CD4-positive, alpha-beta T cell treated with Interleukin-17A for 4 hours (primary cell): ENCODE measurements at places on chromosomes 3 and 15.
A peak's percentile ranks its signal among the peaks of the same experiment; 100 is the strongest.

- DNase-seq, result no peak
These were observed 196.5 kb upstream of the ATP11B start for GRCh38 chr3:182596676-182597410.

DNA sequence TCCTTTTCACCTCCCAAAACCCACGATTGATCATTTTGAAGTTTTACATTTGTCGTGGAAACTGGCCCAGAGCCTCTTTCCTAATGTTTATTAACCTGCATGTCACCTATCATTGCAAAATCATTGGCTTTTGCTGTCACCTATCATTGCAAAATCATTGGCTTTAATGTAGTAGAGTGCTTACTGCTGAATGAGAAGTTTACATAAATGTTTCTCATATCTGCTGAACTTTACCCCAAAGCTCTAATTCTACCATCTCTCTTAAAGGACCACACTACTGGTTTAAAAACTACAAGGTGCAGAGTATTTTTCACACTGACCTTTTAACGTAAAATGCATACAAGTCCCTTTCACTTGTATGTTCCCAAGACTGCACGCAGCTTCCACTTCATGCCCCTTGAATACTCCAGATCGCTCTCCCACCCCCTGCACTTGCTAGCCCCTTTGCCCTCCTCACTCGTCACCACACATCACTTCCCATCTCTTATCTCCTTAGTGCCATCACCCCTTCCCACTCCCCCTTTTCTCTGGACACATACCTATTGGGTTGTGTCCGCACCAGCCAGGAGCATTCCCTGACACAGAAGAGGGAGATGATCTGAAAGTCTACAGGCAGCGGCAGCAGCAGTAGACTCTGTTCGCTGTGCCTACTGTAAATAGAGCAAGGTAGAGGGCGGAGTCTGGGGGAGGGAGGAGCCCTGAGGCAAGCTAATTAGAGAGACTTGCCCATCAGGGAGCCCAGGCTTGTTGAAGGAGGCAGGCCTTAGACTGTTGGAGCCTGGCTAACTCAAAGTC, 30.2 kb upstream of the ATOSA start:
- DNase-seq, result no peak

DNA sequence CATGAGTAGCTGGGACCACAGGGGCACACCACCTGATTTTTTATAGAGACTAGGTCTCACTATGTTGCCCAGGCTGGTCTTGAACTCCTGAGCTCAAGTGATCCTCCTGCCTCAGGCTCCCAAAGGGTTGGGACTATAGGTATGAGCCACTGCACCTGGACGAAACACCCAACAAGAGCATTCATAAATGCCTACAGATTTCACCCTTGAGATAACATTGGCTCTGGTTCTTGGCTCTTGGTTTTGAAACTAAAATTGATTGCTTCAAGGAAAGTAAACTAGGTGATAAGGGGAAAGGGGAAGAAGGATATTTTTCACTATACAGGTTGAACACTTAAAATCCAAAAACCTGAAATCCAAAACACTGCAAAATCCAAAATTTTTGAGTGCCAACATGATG, 10.3 kb downstream of the AP3S2 start:
- DNase-seq, result no peak

DNA sequence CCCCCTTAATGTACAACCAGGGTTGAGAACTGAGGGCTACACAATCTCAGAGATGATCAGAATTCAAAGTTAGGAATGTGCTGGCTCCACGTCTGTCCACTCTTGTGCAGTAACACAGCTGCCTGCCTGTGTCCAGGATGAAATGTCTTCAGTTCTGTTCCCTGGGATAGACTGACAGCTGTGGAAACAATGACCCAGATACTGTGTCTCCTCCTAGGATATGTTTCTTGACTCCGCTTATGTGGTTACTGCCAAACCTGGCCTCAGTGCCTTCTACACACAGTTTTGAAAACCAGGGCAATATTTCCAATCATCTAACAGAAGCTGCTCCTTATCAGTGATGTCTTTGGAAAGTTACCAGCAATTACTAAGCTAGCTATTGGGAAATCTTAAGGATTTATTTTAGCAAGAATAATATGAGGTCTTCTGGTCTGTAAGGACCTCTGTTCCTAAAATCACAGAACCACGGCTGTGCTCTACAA, 67.6 kb downstream of the NOX5 start:
- DNase-seq, result no peak

DNA sequence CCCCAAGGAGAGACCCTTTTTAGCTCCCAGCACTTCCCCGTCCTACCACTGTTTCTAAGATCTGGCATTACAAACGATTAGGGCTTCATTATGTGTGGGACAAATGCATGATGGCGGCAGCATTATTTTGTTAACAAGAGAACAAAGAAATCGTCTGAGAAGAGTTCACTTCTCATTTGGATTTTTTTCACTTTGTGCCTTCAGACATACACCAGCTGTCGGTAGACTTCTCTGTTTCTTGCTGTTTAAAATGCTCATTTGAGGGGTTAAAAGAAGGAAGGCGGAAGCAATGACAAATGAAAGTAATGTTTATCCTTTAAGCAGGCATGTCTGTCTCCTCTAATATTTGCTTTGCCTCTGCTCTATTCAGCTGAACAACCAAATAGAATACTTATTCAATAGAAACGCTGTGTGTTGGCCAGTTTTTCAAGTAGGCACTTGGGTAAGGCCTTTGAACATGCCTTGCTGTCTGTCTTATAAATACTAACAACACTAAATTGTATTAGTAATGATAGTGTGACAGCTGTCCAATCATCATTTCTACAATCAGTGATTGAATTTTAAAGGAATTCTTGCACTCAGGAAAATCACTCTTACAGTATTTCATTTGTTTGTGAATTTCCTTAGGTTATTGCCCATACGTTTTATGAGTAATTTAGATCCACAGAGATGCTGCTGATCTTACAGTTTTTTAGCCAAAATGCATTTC, 382.4 kb downstream of the IL5RA start:
- DNase-seq, result no peak

GRCh38 chr3:194577986-194578905, 55.0 kb downstream of the TMEM44 start:
- DNase-seq, result peak; percentile 36

GRCh38 chr3:123667784-123668183, 82.9 kb upstream of the HACD2 start:
- DNase-seq, result no peak

GRCh38 chr3:25486932-25487331, 58.9 kb downstream of the RARB start:
- DNase-seq, result no peak

DNA sequence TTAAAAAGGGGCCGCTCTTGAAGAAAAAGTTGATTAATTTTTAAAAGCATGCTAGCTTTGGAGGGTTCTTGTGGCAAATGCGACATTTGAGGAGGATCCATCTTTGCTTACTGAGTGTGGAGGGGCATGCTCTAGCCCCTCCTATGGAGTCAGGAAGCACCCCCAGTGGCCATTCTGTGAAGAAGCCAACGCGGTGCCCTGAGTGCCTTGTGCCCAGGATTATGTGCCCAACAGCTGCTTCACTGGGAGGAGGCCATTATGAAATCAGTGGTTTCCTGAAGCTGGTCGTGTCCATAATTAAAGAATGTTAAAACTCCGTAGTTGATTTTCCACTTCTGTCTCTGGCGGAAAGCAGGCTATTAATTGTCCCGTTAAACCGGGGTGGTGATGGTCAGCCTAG, 69.1 kb upstream of the TNFAIP8L3 start:
- DNase-seq, result no peak

- no peak for DNase-seq
These were observed 17.4 kb downstream of the NBEAL2 start for GRCh38 chr3:46996689-46997452.

- DNase-seq, result no peak
These were observed 16.1 kb downstream of the HMG20A start for GRCh38 chr15:77436822-77437221.

- no peak for DNase-seq
These were observed 99.9 kb downstream of the DHX36 start for GRCh38 chr3:154224366-154224765.

- no peak for DNase-seq
These were observed 922.2 kb downstream of the ROBO1 start for GRCh38 chr3:78845605-78846004.

GRCh38 chr3:5442786-5443138, 255.3 kb downstream of the EDEM1 start:
- DNase-seq, result no peak

DNA sequence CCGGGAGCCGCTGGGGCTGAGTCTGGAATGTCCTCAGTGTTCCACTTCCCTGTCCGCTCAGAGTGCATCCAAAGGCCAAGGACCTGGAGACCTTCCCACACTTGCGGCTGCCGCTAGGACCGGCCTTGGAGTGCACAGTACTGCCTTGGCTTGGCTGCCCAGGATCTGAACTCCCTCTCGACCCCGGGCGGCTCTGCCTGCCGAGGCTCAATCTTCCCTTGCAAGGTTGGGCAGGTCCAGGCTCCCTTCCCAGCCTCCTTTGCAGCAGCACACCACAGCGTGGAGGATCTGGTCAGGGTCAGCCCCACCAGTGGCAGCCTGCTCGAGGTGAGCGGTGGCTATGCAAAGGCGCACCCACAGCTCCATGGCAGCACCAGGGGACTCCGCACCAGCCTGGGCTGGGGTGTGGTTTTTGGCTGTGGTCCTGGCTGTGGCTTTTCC, 69.2 kb downstream of the PLXNA1 start:
- DNase-seq, result no peak

- no peak for DNase-seq
These were observed 29.5 kb upstream of the USP3 start for GRCh38 chr15:63474810-63475316.

DNA sequence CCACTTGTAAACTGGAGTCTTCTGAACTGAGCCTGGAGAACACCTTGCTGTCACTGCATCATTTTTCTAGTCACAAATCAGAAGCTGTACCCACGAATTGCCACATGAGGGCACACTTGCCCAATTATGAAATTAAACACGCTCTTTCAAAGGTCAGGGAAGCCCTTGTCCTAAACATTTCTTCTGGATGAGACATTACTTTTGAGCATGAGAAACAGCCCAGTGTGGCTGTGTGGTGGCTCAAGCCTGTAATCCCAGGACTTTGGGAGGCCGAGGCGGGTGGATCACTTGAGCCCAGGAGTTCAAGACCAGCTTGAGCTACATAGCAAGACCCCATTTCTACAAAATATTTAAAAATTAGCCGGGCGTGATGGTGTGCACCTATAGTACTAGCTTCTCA, 27.5 kb upstream of the CFAP161 start:
- peak; percentile 47 for DNase-seq

- no peak for DNase-seq
These were observed 76.4 kb upstream of the SLC4A7 start for GRCh38 chr3:27560484-27561056.

DNA sequence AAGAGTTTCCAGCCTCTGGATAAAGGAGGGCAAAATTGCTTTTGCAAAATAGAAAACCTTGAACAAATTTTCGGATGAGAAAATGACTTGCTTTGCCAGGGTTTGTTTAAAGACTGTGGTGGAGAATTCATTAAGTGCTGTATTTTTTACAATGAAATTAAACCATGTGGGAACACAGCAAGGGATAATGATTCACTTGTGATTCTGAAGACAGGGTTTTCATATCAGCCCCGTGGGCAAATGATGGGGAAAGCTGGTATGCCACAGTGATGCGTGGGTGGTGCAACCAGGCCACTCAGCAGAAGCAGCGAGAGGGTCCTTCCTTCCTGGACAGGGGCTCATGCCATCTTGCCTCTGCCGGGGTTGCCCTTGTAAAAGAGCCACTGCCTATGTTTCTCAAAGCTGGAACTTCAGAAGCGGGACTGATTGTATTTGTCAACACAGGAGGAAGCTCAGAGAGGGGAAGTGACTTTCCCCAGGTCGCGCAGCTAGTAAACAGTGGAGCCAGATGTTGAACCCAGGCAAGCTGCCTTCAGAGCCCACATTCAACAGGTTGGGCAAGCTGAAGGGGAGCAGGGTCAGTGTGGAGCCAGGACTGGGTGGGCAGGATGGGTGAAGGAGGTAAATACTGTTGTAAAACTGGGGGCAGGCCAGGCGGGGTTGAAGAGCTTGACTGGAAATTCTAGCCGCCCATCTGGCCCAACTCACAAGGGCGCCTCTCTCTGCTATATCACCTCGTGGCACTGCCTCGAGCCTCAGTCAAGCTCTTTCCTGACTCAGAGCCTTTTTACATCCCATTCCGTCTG, 79.1 kb downstream of the TOP2B start:
- no peak for DNase-seq

DNA sequence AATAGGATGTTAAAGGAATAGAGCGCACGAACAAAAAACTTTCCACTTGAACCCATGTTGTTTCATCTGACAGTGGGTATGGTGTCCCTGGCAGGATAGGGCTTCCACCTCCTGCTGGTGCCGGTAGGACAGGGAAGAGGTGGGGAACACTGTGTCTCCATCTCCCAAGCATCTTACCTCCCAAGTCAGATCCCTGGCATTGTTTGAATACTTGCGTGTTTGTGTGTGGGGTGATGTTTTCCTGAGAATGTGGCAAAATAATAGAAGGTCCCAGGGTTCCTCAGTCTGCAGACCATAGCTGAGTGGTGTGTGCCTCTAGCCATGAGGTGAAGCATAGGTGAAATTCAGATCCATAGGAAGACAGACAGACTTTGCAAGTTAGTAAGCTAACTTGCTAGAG, 119.4 kb downstream of the IGF1R start:
- DNase-seq, result no peak

DNA sequence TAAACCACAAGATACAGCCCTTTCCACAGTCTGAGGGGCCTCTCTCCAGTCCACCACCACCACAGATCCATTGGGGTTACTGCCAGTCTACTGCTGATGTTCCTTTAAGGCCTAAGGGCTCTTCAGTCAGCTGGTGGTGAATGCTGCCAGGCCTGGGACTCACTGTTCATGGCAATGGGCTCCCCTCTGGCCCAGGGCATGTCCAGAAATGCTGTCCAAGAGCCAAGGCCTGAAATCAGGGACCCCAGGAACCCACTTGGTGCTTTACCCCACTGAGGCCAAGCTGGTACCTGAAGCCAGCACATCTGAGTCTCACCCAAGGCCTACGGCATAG, 128.6 kb upstream of the CBLB start:
- DNase-seq, result no peak

GRCh38 chr3:57755368-57755675, 787 bp upstream of the SLMAP start:
- no peak for DNase-seq

- no peak for DNase-seq
These were observed 34.0 kb upstream of the ZPLD1 start for GRCh38 chr3:102400766-102401165.
